ENCODE measurements at places on chromosomes 6 and 20. TPM values are rescaled to one million over a fixed set of nuclear protein-coding genes. Genes with fewer than 3 reads are reported as not detected.

GRCh38 chr6:170093658-170094596 is 197.0 kb downstream of the DLL1 start:
- DNase-seq, result peak; percentile 52

DNA sequence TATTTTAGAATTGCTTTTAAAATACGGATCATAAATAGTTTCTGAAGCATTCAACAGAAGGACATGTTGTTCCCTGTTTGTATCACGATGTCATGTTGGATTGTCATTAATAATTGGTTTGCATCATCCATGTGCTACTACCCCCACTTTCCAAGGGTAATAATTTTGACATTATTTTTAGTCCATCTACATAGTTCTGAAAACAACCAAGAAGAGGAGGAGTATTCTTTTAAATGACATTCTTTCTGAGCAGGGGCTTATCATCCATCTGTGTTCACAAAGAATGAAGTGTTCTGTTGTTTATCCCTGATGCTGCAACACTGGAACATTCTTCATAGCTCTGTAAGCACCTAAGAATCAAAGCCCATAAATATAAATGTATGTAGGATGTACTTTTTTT is 151.0 kb upstream of the CITED2 start:
- no peak for DNase-seq

DNA sequence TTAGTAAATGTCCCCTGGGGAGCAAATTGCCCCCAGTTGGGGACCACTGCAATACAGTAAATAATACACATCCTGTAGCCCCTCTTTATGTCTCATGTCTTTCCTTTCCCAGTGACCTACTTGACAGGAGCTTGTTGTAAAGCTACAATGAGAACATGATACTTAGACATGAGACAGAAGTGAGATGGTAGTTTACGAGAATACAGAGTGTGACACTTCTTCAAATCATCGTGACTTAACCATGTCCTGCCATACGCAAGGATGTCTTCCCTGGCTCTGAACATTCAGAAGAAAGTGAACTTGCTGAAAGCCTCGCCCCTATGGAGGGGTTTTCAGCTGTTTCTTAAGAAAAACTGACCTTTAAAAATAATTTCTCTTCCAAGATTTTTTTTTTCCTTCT is 101.0 kb upstream of the SPACA1 start:
- no peak for DNase-seq

DNA sequence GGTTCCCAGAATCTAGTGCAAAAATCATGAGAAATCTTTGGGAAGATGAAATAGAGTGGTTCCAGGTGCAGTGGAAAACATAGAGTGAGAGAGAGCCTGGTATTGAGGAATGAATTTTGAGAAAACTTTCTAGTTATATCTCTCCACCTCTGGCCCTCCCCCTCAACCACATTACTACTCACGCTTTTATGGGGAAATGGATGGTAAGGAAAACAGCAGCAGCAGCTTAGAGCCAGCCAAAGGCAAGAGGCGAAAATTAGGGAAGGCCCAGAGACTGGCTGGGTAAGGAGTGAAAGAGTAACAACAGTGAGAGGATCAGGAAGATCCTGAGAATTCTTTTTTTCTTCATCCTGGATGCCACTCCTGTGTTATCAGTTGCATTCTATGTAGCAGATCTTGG is 187.9 kb upstream of the ECI2 start:
- DNase-seq, result no peak

- DNase-seq, result no peak
Observed at GRCh38 chr20:312067-312466, 13.3 kb upstream of the SOX12 start.

DNA sequence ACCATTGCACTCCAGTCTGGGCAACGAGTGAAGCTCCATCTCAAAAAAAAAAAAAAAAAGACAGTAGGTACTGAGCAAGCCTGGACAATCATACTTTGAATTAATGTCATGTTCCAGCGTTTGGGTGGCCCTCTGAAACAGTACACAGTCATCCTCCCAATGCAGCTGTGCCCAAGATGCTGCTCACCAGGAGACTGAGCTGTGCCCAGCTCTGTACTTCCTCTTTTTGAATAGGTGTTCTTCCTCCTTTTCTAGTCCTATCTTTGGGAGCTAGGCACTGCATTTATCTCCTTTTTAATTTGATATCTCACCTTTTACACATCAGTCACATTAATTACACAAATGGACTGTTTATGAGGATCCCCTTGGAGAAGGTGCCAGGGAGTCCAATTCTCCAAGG is 101.5 kb downstream of the RPP40 start:
- no peak for DNase-seq

CD2AP gene
- 10.8 TPM for total RNA-seq

GRCh38 chr6:25640446-25640845 is 11.6 kb upstream of the SCGN start:
- DNase-seq, result no peak

GRCh38 chr6:150224820-150225219 is 82.0 kb downstream of the PPP1R14C start:
- no peak for DNase-seq

GRCh38 chr6:2549834-2550233 is 200.9 kb downstream of the MYLK4 start:
- DNase-seq, result no peak

DNA sequence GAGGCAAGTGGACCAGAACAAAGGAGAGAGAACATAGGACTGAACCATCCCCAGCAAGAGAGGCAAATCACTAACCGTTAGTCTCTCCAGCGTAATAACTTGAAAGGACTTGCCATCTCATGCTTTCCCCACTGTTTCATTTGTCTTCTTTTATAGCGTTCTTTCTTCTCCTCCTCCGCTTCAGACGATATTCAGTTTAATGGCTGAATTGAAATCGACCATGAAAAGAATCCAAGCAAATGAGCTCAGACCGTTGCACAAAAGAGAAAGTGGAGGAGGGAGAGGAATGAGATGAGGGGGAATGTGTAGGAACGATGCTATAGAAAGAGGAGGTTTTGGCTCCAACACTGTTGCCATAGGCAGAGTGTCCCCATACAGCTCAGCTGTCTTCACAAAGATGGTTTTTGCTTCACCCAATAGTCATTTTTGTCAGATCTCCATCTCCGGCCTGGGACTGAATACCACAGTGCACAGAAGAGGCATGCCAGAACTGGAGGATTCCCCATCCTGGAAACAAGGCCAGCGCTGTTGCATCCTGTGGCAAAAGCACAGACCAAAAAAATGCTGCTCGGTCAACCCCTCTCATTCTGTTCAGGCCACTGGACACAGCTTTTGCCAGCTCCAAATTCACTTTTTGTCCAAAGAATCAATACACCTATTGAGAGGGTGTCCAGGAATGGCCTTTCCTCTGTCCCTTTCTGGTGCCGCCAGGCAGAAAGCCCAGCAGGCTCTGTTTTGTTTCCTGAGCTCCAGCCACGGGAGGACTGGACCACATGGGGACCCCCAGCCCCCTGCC is 176.1 kb downstream of the ID4 start:
- no peak for DNase-seq

GRCh38 chr6:159821122-159821521 is 21.0 kb downstream of the PNLDC1 start:
- DNase-seq, result no peak

- DNase-seq, result no peak
Observed at GRCh38 chr20:32578840-32579390, 6.2 kb downstream of the NOL4L start.

DNA sequence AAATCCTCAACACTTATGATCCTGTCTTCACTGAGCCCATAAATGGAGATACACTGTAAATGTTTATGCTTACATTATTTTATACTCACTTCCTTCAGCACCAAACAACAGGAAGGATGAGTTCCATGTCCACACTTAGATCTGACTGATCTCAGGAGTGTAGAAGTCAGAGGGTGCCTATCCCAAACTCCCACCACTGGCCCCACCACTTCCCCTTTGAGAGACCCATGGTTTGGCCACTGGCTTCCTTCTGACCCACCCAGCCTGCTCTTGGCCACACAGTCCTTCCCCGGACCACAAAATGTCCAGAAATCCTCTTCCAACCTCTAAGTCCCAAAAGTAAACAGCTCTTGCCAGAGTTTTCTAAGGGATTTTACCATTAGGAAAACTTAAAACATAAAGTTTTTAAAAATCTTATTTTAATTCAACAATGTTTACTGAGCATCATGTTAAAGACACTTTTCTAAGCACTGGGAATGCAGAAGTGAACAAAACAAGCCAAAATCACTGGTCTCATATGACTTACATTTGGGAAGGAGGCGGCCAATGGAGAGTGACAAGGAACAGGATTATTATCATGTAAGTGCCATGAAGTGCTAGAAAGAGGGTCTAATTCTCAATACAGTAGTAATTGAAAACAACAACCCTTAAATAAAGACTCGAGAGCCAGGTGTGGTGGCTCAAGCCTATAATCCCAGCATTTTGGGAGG is 103.8 kb downstream of the NRSN1 start:
- no peak for DNase-seq

ELMO2 gene
- total RNA-seq, result 32.7 TPM

DNA sequence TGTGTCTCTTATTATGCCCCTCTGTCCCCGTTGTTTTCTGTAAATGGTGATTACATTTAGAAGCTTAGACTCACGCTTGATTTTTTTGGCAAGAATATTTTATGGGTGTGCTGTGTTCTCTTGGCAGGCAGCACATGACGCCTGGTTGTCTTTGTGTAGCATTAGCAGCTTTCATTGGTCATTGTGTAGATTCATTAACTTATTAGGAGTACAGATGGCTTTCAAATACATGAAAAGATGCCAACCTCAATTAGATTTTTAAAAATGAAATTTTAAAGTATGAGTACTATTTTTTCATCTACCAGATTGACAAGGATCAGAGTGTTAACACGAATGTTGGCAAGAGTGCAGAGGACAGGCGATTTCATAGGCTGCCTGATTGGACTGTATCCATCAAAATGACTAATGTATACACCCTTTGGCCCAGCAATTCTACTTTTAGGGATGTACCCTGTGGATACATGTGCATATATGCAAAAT is 15.2 kb downstream of the COX4I2 start:
- DNase-seq, result no peak

- DNase-seq, result no peak
Observed at GRCh38 chr20:62534526-62535221, 58.9 kb upstream of the GATA5 start.

- no peak for DNase-seq
Observed at GRCh38 chr6:28977341-28978132, 27.6 kb downstream of the ZNF311 start.

LAMA2 gene
- 166 TPM for total RNA-seq

DNA sequence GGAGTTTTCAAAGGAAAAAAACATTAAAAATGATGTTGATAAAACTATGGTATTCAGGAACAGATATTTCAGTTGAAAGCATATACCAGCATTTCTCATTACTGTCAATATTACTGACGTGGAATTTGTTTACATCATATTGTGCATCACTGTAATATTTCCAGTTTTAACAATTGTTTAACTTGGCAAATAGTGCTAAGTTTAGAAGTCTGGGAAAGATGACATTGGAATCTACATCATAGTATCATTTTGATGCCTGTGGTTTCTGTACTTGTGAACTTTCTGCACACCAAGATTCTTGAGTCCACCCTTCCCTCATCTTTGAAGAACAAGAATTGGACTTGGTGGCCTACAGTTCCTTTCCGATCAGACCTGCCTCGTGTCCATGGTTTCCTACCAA is 98.1 kb downstream of the RALGAPA2 start:
- no peak for DNase-seq

GRCh38 chr6:148682990-148683389 is 63.8 kb upstream of the UST start:
- DNase-seq, result no peak

FRMD1 gene
- total RNA-seq, result 0.08 TPM

SSTR4 gene
- not detected for total RNA-seq

GJA1 gene
- total RNA-seq, result 122 TPM

DNA sequence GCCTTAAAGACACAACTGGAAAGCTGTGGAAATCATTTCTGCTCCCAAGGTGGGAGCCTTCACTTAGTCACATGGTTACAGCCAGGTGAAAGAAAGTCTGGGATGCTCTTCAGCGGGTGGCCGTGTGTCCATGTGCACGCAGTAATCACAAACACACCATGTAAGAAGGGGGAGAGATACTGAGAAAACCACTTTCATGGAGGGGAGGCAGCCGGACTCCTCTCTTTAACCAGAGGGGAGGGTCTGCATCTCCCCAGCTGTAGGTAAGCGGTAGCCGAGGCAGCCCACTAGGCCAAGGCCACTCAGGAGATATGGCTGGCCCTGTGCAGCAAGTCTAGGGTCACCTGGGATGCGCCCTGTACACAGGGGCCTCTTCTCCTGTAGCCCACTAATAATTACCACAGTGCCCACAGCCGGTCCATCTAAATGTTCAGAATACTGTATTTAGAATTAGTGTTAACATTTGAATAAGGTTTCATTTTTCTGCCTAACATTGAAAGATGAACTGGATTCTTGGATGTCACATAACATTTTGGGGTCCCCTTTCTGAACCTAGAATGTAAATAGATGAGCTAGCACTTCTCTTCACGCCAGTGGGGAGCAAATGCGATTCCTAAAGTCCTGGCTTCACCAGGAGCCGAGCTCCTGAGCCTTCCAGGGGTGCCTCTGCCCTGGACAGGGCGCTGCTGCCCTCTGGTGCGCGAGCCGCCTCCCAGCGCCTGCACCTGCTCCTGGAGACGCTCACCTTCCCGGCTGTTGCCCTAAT is 15.9 kb downstream of the GPR31 start:
- DNase-seq, result no peak

GRCh38 chr6:71727632-71728294 is 158.6 kb upstream of the RIMS1 start:
- DNase-seq, result no peak

DNA sequence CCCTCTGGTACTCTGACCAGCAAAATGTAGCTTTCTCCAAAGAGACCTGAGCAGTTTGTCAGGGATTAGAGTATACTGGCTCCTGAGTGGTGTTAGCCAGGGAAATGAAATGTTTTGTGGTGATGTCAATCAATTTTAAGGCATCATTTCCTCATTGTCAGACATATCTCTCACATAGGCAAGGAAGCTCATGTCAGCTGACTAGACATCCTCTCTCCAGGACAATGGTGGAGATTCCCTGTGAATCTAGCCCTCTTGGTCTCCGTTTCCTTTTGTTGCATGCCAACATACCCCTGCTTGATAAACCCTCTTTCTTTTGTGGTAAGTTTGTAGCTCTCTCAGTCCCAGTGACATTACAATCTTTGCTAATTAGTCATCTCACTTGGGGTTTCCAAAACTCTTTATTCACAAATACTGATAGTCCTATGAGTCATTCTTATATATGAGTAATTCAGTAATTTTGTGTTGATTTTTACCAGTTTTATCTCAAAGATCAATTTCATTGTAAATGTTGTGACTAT is 135.6 kb upstream of the PTPRK start:
- no peak for DNase-seq

- peak; percentile 30 for DNase-seq
Observed at GRCh38 chr6:89045576-89045975, 35.0 kb upstream of the PNRC1 start.

- no peak for DNase-seq
Observed at GRCh38 chr6:5036269-5036668, 32.4 kb upstream of the RPP40 start.

EYA4 gene
- 16.2 TPM for total RNA-seq

DNA sequence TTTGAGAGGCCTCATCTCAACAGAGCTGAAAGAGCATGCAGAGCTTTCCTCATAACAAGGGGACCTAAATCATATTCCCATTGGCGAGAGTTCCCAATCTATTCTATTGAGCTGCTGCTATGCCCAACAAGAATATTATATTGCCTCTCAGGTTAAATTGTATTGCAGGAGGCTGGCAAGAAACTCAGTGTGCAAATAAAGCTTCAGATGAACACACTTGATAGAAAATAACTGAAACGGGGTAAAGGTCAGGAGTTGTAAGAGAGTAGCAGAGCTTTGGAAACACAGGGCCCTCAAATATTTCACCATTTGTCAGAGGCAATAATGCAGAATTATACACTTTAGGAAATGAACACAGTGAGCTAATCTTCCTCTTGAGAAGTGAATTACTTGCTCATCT is 364.3 kb upstream of the SPTLC3 start:
- DNase-seq, result no peak

SOX18 gene
- 15.1 TPM for total RNA-seq

TMC2 gene
- not detected for total RNA-seq
